ENCODE measurements at places on chromosomes 6 and 20. TPM values are rescaled to one million over a fixed set of nuclear protein-coding genes. Genes with fewer than 3 reads are reported as not detected.

GRCh38 chr6:137358273-137358672 is 135.9 kb downstream of the OLIG3 start:
- no peaks in the 10 kb centered on the region for H3K4me1 ChIP-seq
- DNase-seq = no peak
- H3K27me3 ChIP-seq = no peaks in the 10 kb centered on the region
- no peaks in the 10 kb centered on the region for H3K36me3 ChIP-seq
- no peak overlapping the region for H3K4me3 ChIP-seq
- H3K27ac ChIP-seq = no peak overlapping the region

DNA sequence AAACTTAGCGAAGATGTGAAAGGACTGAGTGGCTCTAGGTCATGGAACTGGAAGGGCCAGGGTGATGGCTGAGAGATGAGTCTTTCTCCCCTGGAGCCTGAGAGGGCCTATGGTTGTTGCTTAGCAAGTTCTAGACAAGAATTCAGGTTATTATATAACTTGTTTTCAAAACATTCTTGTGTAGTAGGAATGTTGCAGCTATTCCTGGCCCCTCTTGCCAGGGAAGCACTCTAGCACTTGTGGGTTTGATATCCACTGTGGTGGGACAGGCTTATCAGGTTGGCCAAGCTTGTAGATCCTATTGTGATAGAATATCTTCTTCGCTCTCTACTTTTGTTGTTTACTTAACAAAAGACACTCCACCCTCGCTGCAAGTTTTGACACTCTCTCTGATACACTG is 211.8 kb upstream of the CITED2 start:
- H3K4me1 ChIP-seq = peaks cover 4% of the 10 kb centered on the region
- H3K27ac ChIP-seq = no peak overlapping the region
- H3K27me3 ChIP-seq = no peaks in the 10 kb centered on the region
- no peak for DNase-seq
- no peaks in the 10 kb centered on the region for H3K36me3 ChIP-seq

GRCh38 chr20:4604580-4604979 is 117.1 kb upstream of the PRND start:
- H3K36me3 ChIP-seq = no peaks in the 10 kb centered on the region
- no peak for DNase-seq
- peaks cover 2% of the 10 kb centered on the region for H3K27me3 ChIP-seq
- no peak overlapping the region for H3K27ac ChIP-seq
- no peaks in the 10 kb centered on the region for H3K4me1 ChIP-seq

- H3K27me3 ChIP-seq = no peaks in the 10 kb centered on the region
- no peak overlapping the region for H3K4me3 ChIP-seq
- DNase-seq = no peak
- no peaks in the 10 kb centered on the region for H3K36me3 ChIP-seq
Observed at GRCh38 chr6:1713016-1713600, 103.4 kb downstream of the FOXC1 start.

- peak overlapping the region; percentile 75 for H3K27ac ChIP-seq
- no peak overlapping the region for H3K4me3 ChIP-seq
- peak; percentile 78 for DNase-seq
Observed at GRCh38 chr6:16244869-16245451, 6.6 kb downstream of the GMPR start.

Gene MOG
- not detected for total RNA-seq
